ENCODE measurements at places on chromosomes 11 and 22. TPM values are rescaled to one million over a fixed set of nuclear protein-coding genes. Genes with fewer than 3 reads are reported as not detected.

Gene MRGPRX3
- total RNA-seq = not detected

Gene WNT7B
- not detected for total RNA-seq

Gene FAM118B
- total RNA-seq = 14.4 TPM

Gene APOBEC3H
- total RNA-seq = 0.28 TPM

Gene HBB
- not detected for total RNA-seq

Gene NXPE4
- not detected for total RNA-seq

Gene OR10S1
- total RNA-seq = not detected

Gene AQP11
- 2.8 TPM for total RNA-seq

Gene C22orf23
- 0.14 TPM for total RNA-seq

Gene SNAP29
- 7.0 TPM for total RNA-seq

Gene NAALADL1
- total RNA-seq = 27.7 TPM

Gene RIMBP3C
- 0.14 TPM for total RNA-seq

Gene CD3E
- not detected for total RNA-seq

Gene ZC3H12C
- 15.1 TPM for total RNA-seq

Gene PHLDA2
- 1.6 TPM for total RNA-seq

Gene YAP1
- total RNA-seq = 114 TPM

Gene TMPRSS6
- not detected for total RNA-seq

Gene PHF21B
- not detected for total RNA-seq

Gene KCNJ1
- total RNA-seq = not detected

Gene OR2AG2
- total RNA-seq = under 0.01 TPM

Gene CASP5
- 0.14 TPM for total RNA-seq

Gene C11orf86
- total RNA-seq = 0.28 TPM

Gene OR9Q2
- not detected for total RNA-seq

Gene TMPRSS4
- not detected for total RNA-seq

Gene PYGM
- 3.1 TPM for total RNA-seq

Gene C1QTNF5
- 17.5 TPM for total RNA-seq

Gene TRAPPC4
- total RNA-seq = 118 TPM

Gene RIMBP3B
- total RNA-seq = 0.14 TPM

Gene B3GAT1
- total RNA-seq = 0.09 TPM

Gene LRP4
- total RNA-seq = 3.9 TPM

Gene DMC1
- 2.7 TPM for total RNA-seq

Gene APLP2
- total RNA-seq = 507 TPM

Gene KCNJ11
- not detected for total RNA-seq

Gene GRIA4
- under 0.01 TPM for total RNA-seq

Gene GPR83
- total RNA-seq = under 0.01 TPM

Gene GNG3
- not detected for total RNA-seq

Gene OR52E8
- not detected for total RNA-seq

Gene TEAD1
- total RNA-seq = 75.5 TPM

Gene KDM4E
- total RNA-seq = not detected

Gene DUSP8
- under 0.01 TPM for total RNA-seq

Gene CRACR2B
- total RNA-seq = 0.65 TPM

Gene CATSPERZ
- not detected for total RNA-seq

Gene P2RX6
- total RNA-seq = 2.8 TPM

Gene KRTAP5-9
- total RNA-seq = not detected

Gene JAML
- total RNA-seq = not detected

Gene PRAME
- total RNA-seq = not detected

Gene CHRNA10
- total RNA-seq = 0.83 TPM

Gene FIBIN
- 51.4 TPM for total RNA-seq

Data from smooth muscle cell of bladder (primary cell).